ENCODE measurements at places on chromosomes 5 and 9.

DNA sequence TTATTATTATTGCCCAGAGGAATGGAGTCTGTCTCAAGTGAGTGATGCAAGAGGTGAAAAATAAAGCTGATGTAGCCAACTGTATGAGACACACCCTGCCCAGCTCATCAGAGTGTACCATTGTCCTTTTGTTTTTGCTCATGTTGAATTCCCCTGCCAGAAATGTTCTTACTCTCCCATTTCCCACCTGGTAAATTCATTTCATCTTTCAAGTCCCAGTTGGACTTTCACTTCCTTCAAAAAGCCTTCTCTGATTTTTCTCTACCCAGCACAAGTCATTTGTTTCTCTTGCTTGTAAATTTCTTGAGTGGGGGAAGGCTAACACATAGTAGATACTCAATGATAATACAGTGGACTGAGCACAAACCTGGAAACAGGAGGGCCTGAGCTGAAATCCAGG is 394.5 kb upstream of the ZNF462 start:
- no peaks in the 10 kb centered on the region for H3K27me3 ChIP-seq
- no peaks in the 10 kb centered on the region for H3K36me3 ChIP-seq
- H3K4me1 ChIP-seq, result peaks cover 4% of the 10 kb centered on the region
- no peak for DNase-seq
- no peak overlapping the region for H3K4me3 ChIP-seq
- no peak overlapping the region for H3K27ac ChIP-seq

GRCh38 chr9:117887383-117887782 is 183.2 kb downstream of the TLR4 start:
- H3K36me3 ChIP-seq, result no peaks in the 10 kb centered on the region
- H3K27me3 ChIP-seq, result no peaks in the 10 kb centered on the region
- H3K27ac ChIP-seq, result no peak overlapping the region

DNA sequence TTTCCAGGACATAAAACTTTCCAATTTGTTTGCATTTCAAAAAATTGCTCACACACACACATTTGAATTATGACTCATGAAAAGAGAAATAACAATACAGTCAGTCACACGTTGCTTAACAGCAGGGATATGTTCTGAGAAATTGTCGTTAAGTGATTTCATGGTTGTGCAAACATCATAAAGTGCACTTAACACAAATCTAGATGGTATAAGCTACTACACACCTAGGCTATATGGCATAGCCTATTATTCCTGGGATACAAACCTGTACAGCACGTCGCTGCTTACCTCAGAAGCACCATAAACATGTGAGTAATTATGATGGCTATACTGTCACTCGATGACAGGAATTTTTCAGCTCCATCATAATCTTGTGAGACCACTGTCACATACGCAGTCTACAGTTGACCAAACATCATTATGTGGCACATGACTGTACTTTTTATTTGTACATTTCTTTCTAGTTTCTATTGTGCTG is 378.2 kb downstream of the ACTL7B start:
- H3K27ac ChIP-seq, result no peak overlapping the region
- H3K27me3 ChIP-seq, result no peaks in the 10 kb centered on the region
- H3K36me3 ChIP-seq, result no peaks in the 10 kb centered on the region
- H3K4me1 ChIP-seq, result no peaks in the 10 kb centered on the region
- no peak for DNase-seq

GRCh38 chr9:124769549-124770358 is 1.4 kb downstream of the NR6A1 start:
- H3K4me3 ChIP-seq, result peak overlapping the region; percentile 92
- DNase-seq, result no peak
- no peaks in the 10 kb centered on the region for H3K36me3 ChIP-seq
- H3K4me1 ChIP-seq, result peaks cover 2% of the 10 kb centered on the region
- no peak overlapping the region for H3K27ac ChIP-seq

- no peak overlapping the region for H3K27ac ChIP-seq
- H3K4me1 ChIP-seq, result peaks cover 8% of the 10 kb centered on the region
- no peak overlapping the region for H3K4me3 ChIP-seq
- no peak for DNase-seq
These were observed 5.8 kb downstream of the TLX3 start for GRCh38 chr5:171314728-171315385.

GRCh38 chr5:36606428-36607113 is at the start of gene SLC1A3:
SLC1A3 (plus strand) TSS chr5:36606606; CDS start chr5:36608424, 1,818 bp downstream.
- H3K27ac ChIP-seq, result no peak within 1 kb of the TSS
- no peaks in the 10 kb centered on the region for H3K36me3 ChIP-seq
- H3K4me1 ChIP-seq, result no peaks in the 10 kb centered on the region
- DNase-seq, result no peak

DNA sequence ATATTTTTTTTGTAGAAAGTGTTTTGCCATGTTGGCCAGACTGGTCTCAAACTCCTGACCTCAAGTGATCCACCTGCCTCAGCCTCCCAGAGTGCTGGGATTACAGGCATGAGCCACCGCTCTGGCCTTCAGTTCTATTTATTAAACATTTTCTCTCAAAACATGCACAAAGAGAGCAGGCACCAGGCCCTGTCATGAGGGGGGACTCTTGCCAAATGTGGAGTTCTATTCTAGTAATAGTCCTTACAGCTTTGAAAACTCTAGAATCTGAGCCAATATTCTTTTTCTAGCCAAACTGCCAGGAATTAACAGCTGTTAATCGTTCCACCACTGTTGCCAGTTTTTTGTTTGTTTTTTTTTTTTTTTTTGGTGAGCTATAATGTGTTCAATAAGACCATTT is 124.6 kb downstream of the TARS1 start:
- H3K36me3 ChIP-seq, result no peaks in the 10 kb centered on the region
- H3K27me3 ChIP-seq, result no peaks in the 10 kb centered on the region
- H3K27ac ChIP-seq, result no peak overlapping the region
- H3K4me3 ChIP-seq, result no peak overlapping the region
- peaks cover 1% of the 10 kb centered on the region for H3K4me1 ChIP-seq

- H3K36me3 ChIP-seq, result no peaks in the 10 kb centered on the region
- no peaks in the 10 kb centered on the region for H3K27me3 ChIP-seq
- H3K4me1 ChIP-seq, result no peaks in the 10 kb centered on the region
- H3K27ac ChIP-seq, result no peak overlapping the region
- H3K4me3 ChIP-seq, result no peak overlapping the region
These were observed 446.1 kb upstream of the CDH6 start for GRCh38 chr5:30747412-30747811.

DNA sequence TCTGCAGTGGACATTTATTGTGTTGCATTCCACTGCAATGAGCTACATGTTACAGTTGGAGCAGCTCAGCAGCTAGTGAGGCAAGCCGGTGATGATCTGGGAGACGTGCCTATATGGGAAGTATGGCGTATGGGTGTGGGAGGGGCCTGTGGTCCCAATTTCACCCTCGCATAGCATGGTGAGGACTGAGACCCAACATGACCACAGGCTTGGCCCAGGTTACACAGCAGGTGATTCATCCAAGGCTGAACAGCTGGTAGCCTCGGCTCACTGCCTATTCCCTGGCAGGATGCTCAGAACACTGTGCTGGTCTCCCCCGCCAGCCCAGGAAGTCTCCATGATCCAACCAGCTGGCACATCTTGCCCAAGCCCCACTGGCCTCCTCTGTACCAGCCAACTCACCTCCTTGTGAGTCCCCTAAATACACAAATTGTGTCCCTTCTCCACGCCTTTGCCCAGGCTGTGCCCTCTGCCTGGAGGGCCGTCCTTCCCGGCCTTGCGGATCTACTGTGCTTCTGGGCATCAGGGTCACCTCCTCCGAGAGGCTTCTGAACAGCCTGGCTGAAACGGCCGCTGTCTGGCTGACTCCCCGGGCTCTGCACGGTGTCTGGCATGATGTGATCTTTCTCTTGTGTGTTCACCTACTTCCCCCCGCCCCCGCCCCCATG is 81.4 kb downstream of the NSUN2 start:
- no peak for DNase-seq
- no peaks in the 10 kb centered on the region for H3K4me1 ChIP-seq
- no peaks in the 10 kb centered on the region for H3K27me3 ChIP-seq
- H3K36me3 ChIP-seq, result no peaks in the 10 kb centered on the region

DNA sequence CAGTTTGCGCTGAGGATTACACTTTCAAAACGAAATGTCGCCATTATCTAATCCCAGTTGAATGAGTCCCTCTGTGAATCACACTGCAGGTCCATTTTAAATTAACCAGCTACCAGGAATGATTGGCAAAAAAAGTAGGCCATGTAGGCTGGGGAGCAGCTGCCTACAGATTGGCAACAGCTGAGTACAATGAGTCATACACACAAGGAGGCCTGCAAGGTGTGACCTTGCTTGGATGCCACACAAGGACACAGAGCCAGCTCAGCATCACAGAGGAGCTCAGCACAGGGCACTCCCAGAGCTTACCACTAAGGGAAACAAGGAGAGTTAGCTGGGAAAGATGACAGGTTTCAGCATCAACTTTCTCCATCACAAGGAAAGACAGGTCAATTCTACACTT is 12.9 kb downstream of the HAVCR1 start:
- H3K4me3 ChIP-seq, result no peak overlapping the region
- H3K36me3 ChIP-seq, result no peaks in the 10 kb centered on the region
- no peak for DNase-seq
- no peaks in the 10 kb centered on the region for H3K4me1 ChIP-seq

DNA sequence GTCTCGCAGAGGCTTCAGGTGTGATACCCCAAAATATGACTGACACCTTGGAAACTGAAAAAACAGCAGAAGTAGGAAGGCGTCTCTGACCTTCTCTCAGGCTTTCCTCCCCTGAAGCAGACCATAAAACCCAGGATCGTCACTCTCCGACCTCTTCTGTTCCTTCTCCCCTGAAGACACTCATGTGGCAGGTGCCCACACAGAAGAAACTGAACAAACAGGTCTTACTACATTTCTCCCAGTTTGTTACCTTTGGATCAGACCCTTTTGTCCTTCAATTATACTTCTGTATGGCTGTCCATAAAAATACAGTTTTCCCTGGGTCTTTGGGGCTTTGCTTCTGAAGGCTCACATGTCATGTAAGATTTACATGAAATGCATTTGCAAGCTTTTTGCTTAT is 10.3 kb upstream of the PRUNE2 start:
- no peaks in the 10 kb centered on the region for H3K27me3 ChIP-seq
- H3K4me1 ChIP-seq, result peaks cover 2% of the 10 kb centered on the region
- H3K36me3 ChIP-seq, result no peaks in the 10 kb centered on the region
- no peak overlapping the region for H3K4me3 ChIP-seq

GRCh38 chr5:59484618-59485017 is 408.9 kb downstream of the PDE4D start:
- H3K27me3 ChIP-seq, result no peaks in the 10 kb centered on the region
- no peaks in the 10 kb centered on the region for H3K36me3 ChIP-seq
- H3K4me1 ChIP-seq, result peaks cover 2% of the 10 kb centered on the region

- H3K36me3 ChIP-seq, result no peaks in the 10 kb centered on the region
- H3K4me3 ChIP-seq, result no peak overlapping the region
- H3K27ac ChIP-seq, result no peak overlapping the region
- no peaks in the 10 kb centered on the region for H3K27me3 ChIP-seq
- no peak for DNase-seq
- peaks cover 5% of the 10 kb centered on the region for H3K4me1 ChIP-seq
These were observed 444.0 kb upstream of the ZNF608 start for GRCh38 chr5:125190232-125191087.

GRCh38 chr9:83239747-83240146 is 176.8 kb upstream of the RASEF start:
- DNase-seq, result no peak
- H3K36me3 ChIP-seq, result no peaks in the 10 kb centered on the region
- no peak overlapping the region for H3K27ac ChIP-seq
- no peak overlapping the region for H3K4me3 ChIP-seq

DNA sequence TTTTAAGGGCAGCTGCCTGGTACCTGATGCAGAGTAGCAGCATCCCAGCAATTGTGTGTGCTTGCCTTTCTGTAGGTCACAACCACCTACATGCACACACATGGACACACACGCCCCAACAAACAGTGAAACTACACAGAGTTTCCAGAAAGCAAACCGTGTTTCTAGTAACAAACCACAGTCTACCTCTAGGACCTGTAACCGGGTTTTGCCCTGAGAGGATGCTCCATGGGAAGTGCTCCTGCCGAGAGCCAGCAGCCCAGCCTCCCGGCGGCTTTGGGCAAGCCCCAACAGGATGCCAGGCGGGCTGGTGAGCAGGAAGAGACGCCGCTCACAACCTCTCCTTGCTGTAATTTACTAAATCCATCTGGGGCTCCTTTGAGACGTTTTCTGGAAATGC is 4.1 kb upstream of the TCF7 start:
- no peak for DNase-seq
- no peaks in the 10 kb centered on the region for H3K36me3 ChIP-seq
- no peaks in the 10 kb centered on the region for H3K4me1 ChIP-seq
- no peak overlapping the region for H3K27ac ChIP-seq

GRCh38 chr9:132516301-132516700 is 66.1 kb upstream of the BARHL1 start:
- H3K4me1 ChIP-seq, result no peaks in the 10 kb centered on the region
- H3K27ac ChIP-seq, result no peak overlapping the region
- no peaks in the 10 kb centered on the region for H3K27me3 ChIP-seq
- H3K36me3 ChIP-seq, result no peaks in the 10 kb centered on the region
- no peak overlapping the region for H3K4me3 ChIP-seq
- no peak for DNase-seq

DNA sequence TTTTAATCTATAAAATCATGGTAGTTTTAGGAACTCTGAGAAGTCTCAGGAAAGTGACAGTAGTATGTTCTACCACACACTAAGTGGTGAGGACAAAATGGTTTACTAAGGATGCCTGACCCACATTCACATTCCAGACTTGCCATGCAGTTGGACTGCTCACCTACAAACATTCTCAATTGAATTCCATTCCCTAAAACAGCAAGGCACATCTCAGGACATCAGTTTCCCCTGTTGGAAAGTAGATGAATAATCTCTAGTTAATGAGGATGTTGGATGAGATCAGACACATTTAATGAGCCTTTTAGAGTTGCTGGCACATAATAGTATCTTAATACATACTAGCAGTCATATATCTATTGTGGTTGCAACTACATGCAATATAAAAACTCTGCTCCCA is 76.6 kb downstream of the ZNF618 start:
- no peak for DNase-seq
- no peaks in the 10 kb centered on the region for H3K27me3 ChIP-seq
- H3K4me3 ChIP-seq, result no peak overlapping the region
- H3K27ac ChIP-seq, result no peak overlapping the region
- H3K4me1 ChIP-seq, result peaks cover 1% of the 10 kb centered on the region
- H3K36me3 ChIP-seq, result no peaks in the 10 kb centered on the region

Measured in iPS DF 6.9 (cell line).